ENCODE measurements at places on chromosomes 11 and 22.

DNA sequence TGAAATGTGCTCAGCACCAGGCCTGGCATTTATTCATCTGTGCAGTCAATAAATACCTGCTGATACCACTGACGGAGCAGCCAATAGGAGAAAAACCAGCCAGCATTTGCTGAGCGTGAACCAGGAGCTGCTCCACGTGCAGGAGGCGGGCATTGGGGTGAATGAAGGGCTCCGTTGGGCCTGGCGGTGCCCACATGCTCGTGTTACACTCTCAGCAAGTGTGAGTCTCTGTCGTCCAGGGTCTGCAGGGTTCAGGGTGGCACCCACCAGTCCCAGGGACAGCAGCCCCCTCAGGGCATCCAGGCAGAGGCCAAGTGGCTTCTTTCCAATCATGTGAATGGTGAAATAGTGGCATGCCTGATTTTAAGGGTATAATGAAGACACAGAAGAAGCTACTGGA lies 4.2 kb upstream of the RPS19BP1 start:
- DNase-seq, result no peak

- no peak for DNase-seq
Measured at GRCh38 chr11:74162681-74163467, 7.9 kb downstream of the C2CD3 start.

DNA sequence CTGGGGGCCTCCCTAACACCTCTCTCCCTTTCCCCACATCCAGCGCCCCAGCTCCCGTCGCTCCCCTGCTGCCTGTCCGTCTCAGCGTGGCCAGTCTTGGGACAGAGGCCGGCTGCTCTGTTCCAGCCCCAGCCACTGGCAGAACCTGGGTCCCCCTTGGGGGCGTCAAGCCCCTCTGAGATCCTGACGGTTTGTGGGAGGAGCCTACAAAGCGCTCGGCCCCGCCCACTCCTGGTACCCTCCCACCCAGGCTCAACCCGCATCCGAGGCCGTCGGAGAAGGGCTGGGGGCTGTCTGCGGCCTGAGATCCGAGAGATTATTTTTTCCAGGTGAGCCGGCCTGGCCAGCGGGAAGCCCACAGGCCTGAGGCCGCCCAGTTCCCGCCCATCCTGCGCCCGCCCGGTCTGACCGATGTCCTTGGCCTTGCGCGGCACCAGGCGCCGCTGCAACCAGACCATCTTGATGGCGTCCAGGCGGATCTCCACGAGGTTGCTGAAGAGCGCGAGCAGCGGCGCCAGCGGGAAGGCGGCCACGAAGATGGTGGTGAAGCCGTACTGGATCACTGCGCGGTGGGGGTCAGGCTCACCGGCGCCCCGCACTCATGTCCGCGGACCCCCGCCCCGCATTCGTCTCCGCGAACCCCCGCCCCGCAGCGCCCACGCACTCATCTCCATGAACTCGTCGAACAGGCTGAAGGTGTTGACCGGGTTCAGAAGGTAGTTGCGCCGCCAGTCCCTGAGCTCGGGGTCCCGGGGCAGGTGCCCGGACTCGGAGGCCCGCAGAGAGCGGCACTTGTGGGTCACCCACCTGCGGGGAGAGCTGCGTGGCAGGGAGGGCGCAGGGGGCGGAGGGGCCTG lies 5.5 kb upstream of the SIGIRR start:
- DNase-seq, result no peak

- DNase-seq, result no peak
Measured at GRCh38 chr22:45187891-45188290, 24.2 kb downstream of the NUP50 start.

DNA sequence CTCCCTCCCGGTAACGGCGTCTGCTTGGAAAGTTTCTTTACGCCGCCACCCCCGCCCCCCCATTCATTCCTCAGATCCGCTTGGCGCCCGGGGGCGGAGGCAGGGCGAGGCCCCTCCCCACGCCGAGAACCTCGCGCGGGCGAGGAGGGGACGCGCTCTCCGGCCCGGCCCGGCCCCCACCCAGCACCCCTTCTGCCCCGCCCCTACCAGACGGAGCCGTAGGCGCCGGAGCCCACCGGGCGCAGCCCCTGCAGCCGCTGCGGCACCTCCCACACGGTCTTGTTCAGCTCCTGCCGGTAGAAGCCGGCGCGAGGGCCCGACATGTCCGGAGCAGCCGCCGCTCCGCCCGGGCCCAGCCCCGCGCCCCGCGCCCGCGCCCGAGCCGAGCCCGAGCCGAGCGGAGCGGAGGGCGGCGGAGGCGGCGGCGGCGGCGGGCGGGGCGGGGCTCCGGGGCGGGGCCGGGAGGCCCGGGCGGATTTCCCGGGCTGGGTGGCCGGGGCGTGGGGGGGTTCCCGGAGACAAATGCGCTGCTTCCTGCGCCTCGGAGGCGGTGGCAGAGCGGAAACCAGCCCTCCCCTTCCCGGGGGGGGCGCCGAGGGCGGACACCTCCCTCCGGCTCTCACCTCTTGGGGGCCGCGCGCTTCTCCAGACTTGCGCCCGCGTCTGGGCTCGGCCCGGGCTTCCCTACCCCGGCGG lies at the start of gene MAPK11:
TSS of gene MAPK11 (minus strand) at position 411 of the 696 bp plus-strand sequence. CDS start at position 323, 88 bp downstream.
- DNase-seq, result peak; percentile 62

- DNase-seq, result peak; percentile 6
Measured at GRCh38 chr11:132111838-132112237, 741.4 kb downstream of the NTM start.

Data from SK-MEL-5 (cell line).